ENCODE measurements at places on chromosomes 3 and 15. TPM values are rescaled to one million over a fixed set of nuclear protein-coding genes. Genes with fewer than 3 reads are reported as not detected.

The B2M gene
- 9,253 TPM for total RNA-seq

The RFT1 gene
- total RNA-seq: 34.1 TPM

The PBRM1 gene
- total RNA-seq: 88.9 TPM

The SLC2A2 gene
- total RNA-seq: not detected

All from activated CD4-positive, alpha-beta T cell treated with anti-CD3 and anti-CD28 coated beads, Interleukin-2, amount 10 ng/mL, durations not matched to agents 7 days and 5 days (primary cell).